Fibroblast of skin of left quadriceps (primary cell): ENCODE measurements at places on chromosomes 2 and 18.
A peak's percentile ranks its signal among the peaks of the same experiment; 100 is the strongest.

DNA sequence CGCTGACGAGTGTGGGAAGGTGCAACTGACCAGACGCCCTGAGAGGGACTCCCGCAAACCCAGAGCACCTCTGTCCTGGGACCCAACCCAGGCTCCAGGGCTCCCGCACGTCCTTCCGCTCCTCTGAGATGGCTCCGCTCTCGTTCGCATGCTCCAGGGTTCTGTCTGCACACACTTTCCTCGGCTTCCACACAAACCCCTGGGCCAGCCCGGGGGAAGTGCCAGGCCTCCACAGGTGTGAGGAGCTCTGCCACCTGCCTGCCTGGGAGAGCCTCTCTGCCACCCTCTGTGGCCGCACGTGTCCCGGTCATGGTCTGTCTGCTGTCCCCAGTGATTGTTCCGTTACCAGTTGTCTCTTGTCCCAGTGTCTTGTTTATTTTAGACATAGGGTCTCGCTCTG is 222.9 kb downstream of the HDAC4 start:
- no peak for DNase-seq

- no peak for DNase-seq
These were observed 49.4 kb downstream of the IMPA2 start for GRCh38 chr18:12030670-12031069.

DNA sequence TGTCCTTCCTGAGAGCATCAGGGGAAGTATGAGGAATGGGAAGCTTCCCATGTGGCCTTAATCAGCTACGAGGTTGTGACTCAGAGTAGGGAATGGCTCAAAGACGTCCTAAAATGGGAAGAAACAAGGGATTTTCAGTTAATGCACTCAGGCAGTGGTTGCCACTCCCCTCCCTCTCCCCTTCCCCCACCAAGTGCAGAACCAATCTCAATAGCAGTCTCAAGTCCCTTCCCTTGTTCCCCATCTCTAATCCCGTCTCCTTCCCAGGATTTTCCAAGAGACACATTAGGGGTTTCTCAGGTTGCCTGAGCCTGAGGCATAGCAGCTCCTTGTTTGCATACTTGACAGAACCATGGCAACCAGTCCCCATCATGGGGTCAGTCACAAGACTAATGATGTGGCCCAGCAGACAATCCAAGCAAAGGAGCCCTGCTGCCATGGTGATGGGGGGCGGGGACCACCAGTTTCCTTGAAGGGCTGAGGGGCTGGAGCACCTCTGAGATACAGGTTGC is 18.2 kb upstream of the RESP18 start:
- peak; percentile 90 for DNase-seq

DNA sequence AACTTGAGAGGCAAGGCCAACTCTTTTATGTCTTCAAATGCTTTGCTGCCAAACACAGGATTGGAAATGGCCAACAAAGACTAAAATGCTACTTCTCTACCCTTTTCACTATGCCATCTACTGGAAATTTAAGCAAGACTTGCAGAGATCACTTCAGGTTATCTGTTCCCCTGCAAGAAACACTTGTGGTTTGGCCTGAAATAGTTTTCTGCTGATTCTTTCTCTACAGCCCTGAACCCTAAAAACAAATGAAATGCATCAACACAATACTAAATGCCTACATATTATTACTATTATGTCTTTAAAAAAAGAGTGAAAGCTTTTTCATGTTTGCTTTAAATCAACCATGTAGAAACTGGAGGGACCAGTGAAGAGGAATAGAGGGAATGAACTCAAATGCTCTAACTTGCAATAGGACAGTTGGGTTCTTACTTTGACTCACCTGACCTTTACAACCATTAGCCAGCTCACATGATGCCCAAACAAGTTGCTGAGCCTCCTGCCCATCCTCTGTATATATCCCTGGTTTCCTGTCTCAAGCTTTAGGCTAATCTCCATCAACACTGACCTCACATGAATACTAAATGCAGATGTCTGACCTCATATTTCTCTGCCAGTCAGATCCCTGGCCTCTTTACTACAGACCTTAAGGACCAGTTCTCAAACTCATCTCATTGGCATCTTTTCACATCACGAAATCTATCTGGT is 17.5 kb upstream of the ADAM17 start:
- no peak for DNase-seq

DNA sequence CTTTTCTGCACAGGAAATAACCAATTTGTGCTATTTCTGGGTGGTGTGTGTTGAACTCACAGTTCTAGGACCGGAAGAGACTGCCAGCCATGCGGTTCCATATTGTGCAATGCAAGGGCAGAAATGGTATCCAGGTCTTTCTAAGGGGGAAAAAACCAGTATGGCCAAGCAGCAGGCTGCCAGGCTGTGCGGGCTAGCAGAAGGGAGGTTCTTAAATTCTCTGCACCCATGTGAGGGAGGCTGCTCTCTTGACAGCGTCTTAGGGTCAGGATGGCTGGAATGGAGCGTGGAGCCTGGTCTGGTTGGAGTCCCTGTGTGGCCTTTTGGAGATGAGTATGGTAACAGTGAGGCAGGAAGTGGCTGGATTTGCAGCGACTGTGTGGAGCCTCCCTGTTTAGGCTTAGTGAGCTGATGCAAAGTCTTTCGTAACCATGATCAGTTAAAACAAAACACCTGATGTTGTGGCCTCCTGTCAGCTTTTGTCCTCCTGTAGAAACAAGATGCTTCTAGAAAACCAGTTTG is 52.6 kb downstream of the NCK2 start:
- no peak for DNase-seq

DNA sequence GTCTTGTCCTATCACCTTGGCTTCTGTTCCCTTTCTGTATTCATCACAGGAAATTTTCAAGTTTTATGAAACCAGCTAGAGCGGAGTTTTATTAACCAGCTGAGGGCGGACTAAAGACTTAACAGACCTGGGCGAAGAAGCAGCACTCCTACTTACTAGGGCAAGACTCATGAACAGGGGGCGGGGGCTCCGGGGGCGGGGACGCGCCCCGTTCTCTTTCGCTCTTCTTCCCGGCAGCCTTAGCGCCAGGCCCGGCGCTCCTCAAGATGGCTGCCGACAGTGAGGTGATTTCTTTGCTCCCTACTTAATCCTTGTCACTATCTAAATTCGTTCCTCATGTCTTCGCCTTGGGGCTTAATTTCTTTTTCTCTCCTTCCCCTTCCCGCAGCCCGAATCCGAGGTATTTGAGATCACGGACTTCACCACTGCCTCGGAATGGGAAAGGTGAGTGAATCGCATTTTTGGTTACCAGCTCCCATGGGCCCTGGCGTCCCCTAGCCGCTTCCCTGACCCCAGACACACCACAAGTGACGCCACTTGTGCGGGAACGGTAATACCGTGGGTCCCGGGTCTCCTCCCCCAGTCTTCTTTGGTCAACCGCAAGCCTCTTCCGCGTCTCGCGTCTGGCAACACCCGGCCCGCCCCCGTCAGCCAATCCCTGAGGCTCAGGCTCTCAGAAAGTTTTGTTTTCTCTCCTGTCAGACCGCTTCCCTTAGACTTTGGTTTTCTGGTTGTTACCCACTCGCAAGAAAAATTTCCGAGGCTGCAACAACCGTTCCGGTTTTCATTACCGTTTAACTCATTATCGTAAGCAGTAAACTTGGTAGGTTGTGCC is at the start of gene RAB3GAP1:
RAB3GAP1 (plus strand) TSS at position 251 of the 835 bp plus-strand sequence; CDS start at position 267, 16 bp downstream.
- DNase-seq, result peak; percentile 63

DNA sequence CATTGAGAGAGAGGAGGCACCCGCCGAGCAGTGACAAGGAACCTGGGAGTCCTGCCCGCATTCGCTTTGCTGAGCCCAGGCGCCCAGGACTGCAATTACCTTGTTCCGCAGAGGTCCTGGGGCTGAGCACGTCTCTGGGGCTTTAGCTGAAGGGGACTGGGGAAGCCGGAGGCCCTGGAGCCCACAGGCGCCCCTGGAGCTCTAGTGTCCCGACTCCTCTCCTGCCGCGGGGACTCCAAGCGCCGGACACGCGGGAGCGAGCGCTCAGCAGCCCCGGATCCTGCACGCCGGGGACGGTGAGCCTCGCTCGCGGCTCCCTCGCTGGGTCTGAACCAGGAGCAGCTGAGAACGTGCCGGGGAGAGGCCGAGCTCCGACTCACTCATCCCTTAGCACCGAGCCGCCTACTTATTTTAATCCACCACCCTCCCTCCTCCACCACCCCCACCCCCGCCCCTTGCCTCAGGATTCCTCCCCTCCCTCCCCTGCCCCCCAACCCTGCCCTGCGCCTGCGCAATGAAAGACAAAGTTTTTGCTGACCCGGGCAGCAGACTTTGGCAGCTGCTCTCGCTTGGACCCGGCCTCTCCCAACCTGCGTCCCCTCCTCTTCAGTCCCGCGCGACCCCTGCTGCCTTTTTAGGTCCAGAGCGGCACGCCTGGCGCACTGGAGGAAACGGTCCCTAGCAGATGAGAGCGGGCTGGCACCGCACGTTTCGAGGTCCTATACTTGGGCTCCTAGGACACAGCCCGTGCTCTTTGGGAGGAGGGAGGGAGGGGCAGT is at the start of gene OSR1:
OSR1 (minus strand) TSS at position 382 of the 779 bp plus-strand sequence. CDS start 4,818 bp downstream, outside the sequence.
- DNase-seq, result peak; percentile 56

GRCh38 chr2:73075477-73076373 is 4.2 kb upstream of the SFXN5 start:
- no peak for DNase-seq

DNA sequence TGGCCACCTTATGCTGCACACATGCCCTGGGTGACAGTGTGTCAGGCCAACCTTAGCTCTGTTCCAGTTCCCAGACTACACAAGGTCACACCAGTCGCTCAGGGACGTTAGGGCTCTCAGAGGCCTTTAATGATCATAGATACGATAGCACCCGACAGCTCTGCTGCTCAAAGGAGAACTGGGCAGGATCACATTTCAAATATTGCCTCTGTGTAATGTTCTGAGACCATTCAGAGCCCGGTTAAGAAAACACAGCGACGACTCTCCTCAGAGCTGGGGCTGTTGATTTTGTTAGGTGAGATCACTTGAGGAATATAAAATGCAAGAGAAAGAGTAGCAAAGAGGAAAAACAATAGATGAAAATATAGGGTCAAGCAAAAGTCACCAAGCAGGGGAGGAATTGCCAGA is 166.6 kb upstream of the TANK start:
- no peak for DNase-seq

GRCh38 chr2:103232865-103233264 is 471.0 kb downstream of the TMEM182 start:
- DNase-seq, result no peak

DNA sequence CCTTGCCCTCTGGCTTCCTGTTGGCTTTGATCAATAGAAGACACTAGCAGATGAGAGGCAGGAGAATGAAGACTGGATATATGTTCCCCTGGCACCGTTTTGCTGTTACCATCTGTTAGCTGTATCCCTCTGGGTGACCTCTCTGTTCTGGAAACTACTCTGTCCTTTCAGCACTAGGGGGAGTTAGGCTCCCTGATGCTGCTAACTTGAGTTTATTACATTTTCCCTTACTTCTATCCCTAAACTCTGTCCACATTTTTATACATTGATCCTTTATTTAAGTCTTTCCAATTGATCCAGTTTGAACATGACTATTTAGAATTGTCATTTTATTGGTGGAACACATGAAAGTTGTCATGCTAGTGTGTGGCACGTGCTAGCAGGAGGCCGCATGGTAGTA is 1014.3 kb upstream of the CDH2 start:
- DNase-seq, result no peak

DNA sequence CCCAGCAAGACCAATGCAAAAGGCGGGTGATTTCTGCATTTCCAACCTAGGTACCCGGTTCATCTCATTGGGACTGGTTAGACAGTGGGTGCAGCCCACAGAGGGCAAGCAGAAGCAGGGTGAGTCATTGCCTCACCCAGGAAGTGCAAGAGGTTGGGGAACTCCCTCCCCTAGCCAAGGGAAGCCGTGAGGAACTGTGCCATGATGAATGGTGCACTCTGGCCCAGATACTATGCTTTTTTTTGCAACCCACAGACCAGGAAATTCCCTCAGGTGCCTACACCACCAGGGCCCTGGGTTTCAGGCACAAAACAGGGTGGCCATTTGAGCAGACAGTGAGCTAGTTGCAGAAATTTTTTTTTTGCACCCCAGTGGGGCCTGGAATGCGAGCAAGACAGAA is 662.6 kb upstream of the ACVR2A start:
- no peak for DNase-seq

- DNase-seq, result no peak
These were observed 71.3 kb downstream of the TNFRSF11A start for GRCh38 chr18:62396381-62396780.

DNA sequence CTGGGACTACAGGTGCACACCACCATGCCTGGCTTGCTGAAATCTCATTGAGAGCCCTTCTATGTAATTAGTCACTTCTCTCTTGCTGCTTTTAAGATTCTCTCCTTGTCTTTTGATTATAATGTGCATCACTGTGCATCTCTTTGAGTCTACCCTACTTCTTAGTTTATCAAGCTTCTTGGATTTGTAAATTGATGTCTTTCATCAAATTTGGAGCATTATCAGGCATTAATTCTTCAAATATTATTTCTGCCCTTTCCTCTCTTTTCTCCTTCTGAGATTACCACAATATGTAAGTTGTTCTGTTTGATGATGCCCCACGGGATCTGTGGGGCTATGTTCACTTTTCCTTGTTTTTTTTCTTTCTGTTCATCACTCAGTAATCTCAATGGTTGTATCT is 9.0 kb upstream of the MARCO start:
- DNase-seq, result no peak

DNA sequence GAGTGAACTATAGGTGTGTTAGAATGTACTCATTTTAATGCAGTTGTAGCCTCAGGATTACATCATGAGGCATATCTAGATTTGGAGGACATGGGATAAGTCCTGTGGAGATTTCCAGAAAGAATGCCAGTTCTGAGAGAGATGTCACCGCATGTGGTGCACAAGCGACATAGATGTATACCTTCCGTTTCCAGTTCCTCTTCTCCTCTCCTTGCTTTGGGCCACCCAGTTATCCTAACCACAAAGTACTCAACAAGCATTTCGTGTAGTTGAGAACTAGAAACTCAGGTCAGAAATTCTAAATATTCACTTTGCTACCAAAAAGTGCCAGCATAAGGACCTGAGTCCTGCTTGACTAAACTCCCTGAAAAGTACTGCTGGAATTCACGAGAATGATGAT is 66.5 kb downstream of the KCTD18 start:
- DNase-seq, result no peak

DNA sequence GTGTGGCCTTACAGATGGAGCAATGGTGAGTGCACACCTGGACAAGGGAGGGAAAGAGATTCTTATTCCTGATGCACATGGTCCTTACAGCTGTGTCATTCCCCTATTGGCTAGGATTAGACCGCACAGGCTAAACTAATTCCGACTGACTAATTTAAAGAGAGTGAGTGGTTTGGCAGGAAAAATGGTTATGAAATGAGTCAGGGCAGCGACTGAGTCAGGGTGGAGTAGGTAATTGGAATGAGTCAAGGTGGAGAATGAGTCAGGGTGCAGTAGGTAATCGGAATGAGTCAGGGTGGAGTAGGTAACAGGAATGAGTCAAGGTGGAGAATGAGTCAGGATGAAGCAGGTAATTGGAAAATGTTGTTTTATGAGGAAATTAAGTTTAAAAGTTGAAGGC is 1353.7 kb upstream of the LRRTM1 start:
- no peak for DNase-seq

- no peak for DNase-seq
These were observed 440.3 kb upstream of the HNMT start for GRCh38 chr2:137523931-137524330.

- no peak for DNase-seq
These were observed 124.4 kb downstream of the CCDC178 start for GRCh38 chr18:33316146-33316587.
